ENCODE measurements at places on chromosomes 13 and 19. TPM values are rescaled to one million over a fixed set of nuclear protein-coding genes. Genes with fewer than 3 reads are reported as not detected.

Gene MCF2L
- total RNA-seq: 7.2 TPM

Gene ATP12A
- not detected for total RNA-seq

Gene ZNF284
- total RNA-seq: 3.5 TPM

Gene PSG7
- total RNA-seq: not detected

Gene SOX1
- total RNA-seq: not detected

Gene NUFIP1
- 4.8 TPM for total RNA-seq

Gene NXNL1
- total RNA-seq: not detected

Gene ZNF792
- total RNA-seq: 7.2 TPM

Gene RAP2A
- total RNA-seq: 28.2 TPM

Gene SPIB
- not detected for total RNA-seq

Gene SIGLECL1
- not detected for total RNA-seq

Gene GNA15
- total RNA-seq: 42.2 TPM

Gene C19orf85
- not detected for total RNA-seq

Gene FCER2
- total RNA-seq: not detected

Gene ZNF587
- 11.4 TPM for total RNA-seq

Gene ZNF846
- 12.4 TPM for total RNA-seq

Gene ERFL
- not detected for total RNA-seq

Gene TRIM28
- 304 TPM for total RNA-seq

Gene ZNF681
- total RNA-seq: 2.3 TPM

Gene SLC7A9
- not detected for total RNA-seq

Gene UHRF1
- total RNA-seq: 37.6 TPM

Gene KIR2DL1
- total RNA-seq: not detected

Gene HIF3A
- total RNA-seq: not detected

Gene PDX1
- not detected for total RNA-seq

Gene MEDAG
- total RNA-seq: 21.0 TPM

Gene S1PR4
- total RNA-seq: not detected

Gene BICRA
- 2.8 TPM for total RNA-seq

Measured in RPMI7951 (cell line).